ENCODE measurements at places on chromosomes 1 and 21.

GRCh38 chr1:100328133-100328532 lies 24.2 kb upstream of the CDC14A start:
- DNase-seq: no peak

DNA sequence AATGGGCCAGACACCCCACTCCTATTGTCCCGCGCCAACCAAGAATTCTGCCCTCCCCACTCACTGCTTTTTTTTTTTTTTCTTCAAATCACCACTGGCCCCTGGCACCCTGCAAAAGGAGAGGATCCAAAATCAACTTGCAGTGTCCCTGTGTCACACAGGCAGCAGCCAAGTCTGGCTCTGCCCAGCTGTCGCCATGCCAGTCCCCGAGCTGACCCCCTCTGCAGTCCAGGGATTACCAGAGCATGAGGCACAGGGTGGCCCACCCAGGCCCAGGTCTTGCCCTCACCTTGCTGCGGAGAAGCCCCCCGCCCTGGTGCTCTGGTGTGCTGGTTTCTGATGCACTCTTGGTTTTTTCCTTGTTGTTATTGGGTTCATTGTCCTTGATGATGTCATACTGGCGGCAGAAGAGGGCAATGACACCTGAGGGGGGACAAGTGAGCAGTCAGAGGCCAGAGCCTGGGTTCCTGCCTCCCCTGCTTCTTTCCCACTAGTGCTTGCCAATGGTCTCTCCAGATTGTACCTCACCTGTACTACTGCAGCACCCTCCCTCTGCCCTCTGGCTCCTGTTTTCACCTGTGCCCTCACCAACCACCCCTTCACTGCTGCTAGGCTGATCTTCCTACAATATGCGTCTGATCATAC lies 6.2 kb downstream of the FNDC5 start:
- DNase-seq: no peak

GRCh38 chr1:29525941-29526340 lies 289.6 kb downstream of the PTPRU start:
- no peak for DNase-seq

DNA sequence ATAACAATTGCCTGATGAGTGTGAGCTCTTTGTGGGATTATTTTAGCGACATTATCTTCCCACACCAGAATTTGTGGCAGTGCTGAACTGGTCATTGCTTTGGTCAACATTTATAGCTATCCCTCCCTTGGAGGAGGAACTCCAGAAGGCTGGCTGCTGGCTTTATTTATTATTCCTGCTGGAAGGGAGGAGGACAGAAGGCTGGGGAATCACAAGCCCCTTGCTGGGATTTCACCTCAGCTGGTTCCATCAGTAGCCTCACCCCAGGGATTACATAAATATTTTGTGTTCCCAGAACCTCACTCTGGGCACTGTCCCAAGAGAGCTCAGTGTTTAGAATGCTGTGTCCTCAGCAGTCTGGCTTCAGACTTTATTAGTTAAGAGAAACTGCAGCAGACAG lies 102.8 kb upstream of the C1orf21 start:
- DNase-seq: no peak

GRCh38 chr21:25273959-25274358 lies 333.3 kb downstream of the MRPL39 start:
- DNase-seq: no peak

- no peak for DNase-seq
These were observed 77.2 kb downstream of the LAMC1 start for GRCh38 chr1:183100361-183100974.

DNA sequence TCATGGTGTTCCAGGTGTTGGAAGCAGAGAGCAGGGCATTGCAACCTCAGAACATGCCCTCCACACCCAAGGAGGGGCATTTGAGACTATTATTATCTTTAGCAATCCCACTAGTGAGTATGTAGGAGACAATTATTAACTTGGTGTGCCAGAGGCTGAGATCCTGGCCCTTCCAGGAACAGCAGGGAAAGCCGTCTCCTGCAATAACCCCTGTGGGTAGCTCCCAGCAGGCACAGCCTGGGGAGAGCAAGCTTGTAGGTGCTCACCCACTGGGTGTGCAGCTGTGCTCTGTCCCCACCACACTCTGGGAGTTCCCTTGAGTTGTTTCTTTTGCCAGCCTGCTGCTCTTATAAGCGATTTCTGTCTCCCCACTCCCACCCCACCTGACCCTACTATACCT lies 10.3 kb downstream of the CFAP107 start:
- no peak for DNase-seq

GRCh38 chr1:226985839-226986463 lies 45.9 kb downstream of the COQ8A start:
- DNase-seq: no peak

DNA sequence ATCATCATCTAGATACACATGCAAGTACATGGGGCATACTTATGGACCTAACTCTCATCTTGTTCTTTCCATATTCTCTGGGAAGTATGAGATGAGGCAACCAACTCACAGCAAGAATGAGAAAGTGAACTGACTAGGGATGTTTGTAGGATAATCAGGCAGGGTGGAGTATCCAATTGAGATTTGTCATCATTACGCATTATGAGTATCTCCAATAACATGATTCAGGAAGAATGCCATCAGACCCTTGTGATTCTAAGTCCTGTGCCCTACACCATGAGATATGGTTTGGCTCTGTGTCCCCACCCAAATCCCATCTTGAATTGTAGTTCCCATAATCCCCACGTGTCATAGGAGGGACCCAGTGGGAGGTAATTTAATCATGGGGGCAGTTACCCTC lies 154.0 kb downstream of the SLC30A10 start:
- DNase-seq: no peak

- DNase-seq: no peak
These were observed 38.4 kb upstream of the PRDM2 start for GRCh38 chr1:13661539-13661938.

- no peak for DNase-seq
These were observed 44.8 kb downstream of the ATP5PO start for GRCh38 chr21:33870768-33871167.

DNA sequence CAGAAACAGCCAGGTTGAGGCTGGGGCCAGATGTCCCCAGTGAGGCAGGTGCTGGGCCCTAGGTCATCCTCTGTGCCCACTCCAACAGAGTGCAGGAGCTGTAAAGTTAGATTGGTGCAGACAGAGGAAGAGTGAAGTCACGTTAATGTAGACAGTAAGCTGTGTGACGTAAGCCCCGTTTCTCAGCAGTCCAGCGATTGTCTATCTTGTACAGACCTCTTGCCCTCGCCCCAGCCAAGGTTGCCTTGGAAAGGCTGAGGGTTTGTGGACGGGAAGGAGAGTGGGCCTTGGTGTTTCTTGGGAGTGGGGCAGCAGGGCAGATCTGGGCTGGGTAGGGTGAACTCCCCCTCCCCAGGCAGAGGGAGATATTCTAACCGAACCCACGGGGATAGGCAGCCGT lies 13.5 kb downstream of the FAAH start:
- DNase-seq: no peak

- DNase-seq: no peak
These were observed 12.4 kb upstream of the TNFSF18 start for GRCh38 chr1:173063171-173063570.

DNA sequence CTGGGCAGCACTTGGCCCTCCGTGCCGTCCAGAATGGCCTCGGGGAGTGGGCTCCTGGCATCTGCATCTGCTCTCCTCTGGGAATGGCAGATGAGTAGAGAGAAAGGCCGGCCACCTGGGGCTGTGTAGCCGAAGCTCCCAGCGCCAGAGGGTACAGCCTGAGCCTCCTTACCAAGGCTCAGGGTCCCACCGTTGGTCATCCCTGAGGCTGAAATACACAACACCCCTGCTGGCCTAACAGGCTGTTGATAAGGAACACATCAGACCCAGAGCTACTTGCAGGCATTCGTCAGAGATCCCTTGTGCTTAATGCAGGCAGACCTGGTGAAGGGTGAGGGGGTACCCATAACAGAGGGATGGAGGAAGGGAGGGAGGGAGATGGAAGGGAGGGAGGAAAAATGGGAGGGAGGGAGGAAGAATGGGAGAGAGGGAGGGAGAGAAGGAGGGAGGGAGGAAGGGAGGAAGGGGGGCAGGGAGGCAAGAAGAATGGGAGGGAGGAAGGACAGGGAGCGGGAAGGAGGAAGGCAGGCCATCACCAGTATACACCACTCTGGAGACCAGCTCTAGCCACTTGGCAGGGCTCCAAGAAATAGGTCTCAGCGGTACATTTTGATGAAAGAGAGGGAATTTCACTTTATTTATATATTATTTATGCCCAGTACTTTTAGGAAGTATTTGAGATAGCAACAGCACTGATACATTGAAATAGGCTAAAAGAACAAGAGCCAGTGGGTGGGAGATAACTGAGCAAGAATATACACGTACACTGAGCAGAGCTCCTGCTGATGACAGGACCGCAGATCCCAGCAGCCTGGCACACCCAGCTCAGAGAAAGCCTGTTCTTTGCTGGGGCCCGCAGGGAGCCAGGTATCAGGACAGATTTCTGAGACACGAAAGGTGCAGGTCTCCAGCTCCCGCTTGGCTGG lies 315.0 kb upstream of the VAMP3 start:
- DNase-seq: no peak

- no peak for DNase-seq
These were observed 551.1 kb downstream of the MATN1 start for GRCh38 chr1:30172299-30172694.

DNA sequence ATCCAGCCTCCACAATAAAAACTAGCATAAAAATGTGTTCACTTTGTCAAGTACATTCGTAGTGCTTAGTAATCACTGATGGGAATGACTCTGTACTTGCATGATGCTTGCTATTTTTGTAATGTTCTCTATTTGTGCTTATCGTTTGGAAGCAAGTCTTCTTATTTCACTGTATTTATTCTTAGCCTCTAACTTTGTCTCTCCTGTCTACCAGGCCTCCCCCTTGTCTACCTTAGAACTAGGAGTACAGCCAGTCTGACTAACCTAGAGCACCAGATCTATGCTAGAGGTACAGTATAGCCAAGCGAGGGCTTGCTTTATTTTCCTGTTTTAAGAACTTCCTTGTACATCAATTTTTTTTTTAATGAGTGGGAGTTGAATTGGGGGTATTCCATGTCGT lies 108.2 kb downstream of the VPS13D start:
- DNase-seq: no peak

GRCh38 chr1:246667773-246668172 lies 56.4 kb upstream of the SCCPDH start:
- DNase-seq: no peak

DNA sequence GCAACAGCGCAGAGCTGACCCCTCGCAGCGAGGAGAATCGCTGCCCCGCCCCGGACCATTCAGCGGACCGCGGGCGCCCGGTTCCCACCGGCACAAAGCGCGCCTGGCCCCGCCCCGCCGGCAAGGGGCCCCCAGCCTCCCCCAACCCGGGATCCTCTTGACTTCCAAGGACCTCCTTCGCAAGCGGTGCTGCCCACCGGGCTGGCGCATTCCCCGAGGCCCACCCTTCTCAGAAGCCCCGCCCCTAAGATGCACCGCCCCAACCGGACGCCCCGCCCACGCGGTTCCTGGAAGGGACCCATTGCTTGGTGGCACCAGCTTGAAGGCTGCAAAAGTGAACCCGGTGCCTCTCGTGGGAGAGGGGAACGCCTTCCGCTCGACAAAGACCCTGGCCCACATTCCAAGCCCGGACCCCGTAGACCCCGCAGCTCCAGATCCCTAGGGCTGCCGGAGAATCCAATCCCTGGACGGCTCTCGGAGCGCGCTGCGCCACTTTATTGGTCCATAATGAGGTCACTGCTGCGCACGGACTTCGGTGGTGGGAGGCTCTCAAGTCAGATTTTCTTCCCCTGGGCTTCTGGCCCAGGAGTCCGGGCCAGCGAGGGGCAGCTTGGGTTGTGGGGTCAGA lies 2.0 kb downstream of the HES3 start:
- DNase-seq: no peak

GRCh38 chr1:94067196-94067595 lies 53.8 kb downstream of the ABCA4 start:
- no peak for DNase-seq

- no peak for DNase-seq
These were observed 152.1 kb downstream of the ASTN1 start for GRCh38 chr1:177012342-177012925.

DNA sequence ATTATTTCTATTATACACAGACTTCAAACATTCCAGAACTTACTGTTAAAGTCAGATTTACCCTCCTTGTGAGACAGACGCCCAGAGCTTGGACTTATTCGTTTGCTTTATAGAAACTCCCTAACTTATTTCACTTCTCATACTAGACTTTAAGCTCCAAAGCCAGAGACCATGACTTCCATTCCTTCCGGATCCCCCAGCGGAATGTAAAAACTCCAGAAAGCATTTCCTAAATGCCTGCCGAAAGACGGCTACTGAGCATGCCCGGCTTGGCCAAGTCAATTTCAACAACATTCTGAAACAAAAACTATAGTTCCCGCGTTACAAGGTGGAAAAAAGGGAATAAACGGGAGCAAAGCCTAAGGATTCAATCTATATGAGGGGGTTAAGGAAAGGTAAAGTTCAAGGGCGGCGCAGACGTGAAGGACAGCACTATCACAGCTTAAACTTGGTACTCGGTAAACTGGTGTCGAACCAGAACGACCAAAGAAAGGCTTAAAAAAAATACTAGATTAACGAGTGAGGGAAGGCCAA lies 1.1 kb downstream of the USP48 start:
- DNase-seq: no peak

- no peak for DNase-seq
These were observed 21.9 kb upstream of the ARF1 start for GRCh38 chr1:228060458-228061190.

GRCh38 chr1:162987866-162988265 lies 81.3 kb upstream of the RGS4 start:
- no peak for DNase-seq

GRCh38 chr1:154081386-154082126 lies 73.3 kb downstream of the NUP210L start:
- DNase-seq: no peak

DNA sequence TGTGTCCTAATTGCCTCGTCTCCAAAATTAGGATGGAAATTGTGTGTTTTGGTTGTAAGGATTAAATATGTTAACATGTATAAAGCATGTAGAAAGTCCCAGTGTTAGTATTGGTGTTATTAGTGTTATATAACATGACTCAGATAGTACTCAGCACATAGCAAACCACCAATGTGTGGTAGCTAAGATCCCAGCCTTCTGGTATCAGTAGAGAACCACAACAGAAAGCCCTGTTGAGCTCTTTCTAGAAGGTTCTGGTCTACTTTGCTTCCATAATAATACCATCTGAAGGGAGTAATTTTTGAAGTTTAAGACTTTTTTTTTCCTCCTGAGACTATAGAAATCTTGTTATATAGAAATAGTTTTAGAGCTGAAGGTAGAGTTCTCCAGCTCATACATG lies 259.3 kb upstream of the SGIP1 start:
- DNase-seq: no peak

Data from activated CD4-positive, CD25-positive, alpha-beta regulatory T cell (primary cell).